ENCODE measurements at places on chromosomes 6 and 20.

DNA sequence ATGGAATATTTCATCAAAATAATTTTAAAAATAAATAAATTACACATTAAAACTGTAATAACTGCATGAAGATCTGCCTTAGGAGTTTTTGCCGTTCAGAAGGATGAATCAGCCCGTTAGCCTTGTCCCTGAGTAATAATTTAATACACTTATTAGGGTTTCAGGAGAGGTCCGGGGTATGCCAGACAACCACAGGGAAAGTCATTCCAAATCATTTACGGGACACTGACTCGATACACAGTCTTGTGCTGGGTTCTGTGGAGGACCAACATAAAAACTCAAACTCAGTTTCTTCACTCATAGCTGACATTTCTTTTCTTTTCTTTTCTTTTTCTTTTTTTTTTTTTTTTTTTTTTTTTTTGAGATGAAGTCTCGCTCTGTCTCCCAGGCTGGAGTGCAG, 735 bp upstream of the LY6G6F start:
- no peak for DNase-seq

DNA sequence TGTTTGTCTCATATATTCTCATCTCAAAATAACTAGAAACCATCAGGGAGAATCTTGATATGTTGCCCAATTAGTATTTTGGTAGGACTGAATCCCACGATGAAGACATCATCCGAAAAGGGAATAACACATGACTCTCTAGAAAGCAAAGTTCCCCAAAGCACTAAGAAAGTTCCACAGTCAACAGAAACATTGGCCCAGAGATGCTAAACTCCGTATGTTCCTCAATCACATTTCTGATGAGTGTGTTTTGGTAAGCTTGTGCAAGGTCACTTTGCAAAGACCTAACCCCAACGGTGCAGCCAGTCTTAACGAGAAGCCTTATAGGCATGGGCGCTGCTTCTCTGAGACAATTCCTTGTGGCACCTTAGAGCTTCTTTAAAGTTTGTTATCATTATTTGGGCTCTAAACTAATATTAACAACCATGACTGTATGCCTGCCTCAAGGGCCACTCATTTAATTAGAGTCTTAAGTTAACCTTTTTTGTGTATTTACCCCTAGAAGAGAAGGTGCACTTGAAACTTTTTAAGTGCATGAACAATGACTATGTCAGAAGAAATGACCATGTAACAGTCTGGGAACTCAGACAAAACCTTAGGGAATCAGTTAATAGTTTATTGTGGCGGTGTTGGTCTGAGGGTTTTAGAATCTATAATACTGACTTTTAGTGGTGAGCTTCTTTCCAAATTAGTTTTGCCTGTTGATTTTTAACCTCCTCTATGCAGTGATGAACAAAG, 202.0 kb upstream of the RAB32 start:
- no peak for DNase-seq

GRCh38 chr6:135832166-135832565, 19.3 kb upstream of the PDE7B start:
- no peak for DNase-seq

DNA sequence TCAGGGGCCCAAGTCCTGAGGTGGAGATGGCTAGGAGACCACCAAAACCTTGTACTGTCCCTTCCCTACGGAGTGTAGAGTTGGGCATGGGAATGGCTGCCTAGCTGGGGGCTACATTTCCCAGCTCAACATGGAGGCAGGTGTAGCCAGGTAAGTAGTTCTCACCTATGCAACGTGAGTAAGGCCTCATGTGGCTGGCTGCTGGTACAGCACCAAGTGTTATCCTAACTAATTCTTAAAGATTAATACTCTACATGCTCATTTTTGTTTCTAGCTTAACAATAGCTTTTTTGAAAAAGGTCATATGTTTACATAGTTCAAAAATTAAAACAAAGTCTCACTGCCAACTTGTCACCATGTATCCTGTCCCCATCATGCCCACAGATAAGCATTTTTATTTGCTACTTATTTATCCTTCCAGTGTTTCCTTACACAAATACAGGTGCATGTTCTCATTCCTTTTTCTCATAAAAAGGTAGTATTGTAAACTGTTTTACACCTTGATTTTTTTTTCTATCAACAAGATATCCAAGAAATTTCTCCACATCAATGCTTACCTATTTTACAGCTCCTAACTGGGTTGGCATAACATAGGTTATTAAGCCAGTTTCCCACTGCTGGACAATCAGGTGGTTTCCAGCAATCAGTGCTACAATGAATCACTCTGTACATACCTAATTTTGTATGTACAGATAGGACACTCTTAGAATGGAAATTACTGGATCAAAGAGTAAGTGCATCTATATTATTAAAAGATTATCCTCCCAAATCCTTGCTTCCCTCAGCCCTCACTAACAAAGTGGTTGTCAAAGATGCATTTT, 25.5 kb downstream of the ABHD12 start:
- DNase-seq: no peak

GRCh38 chr20:23116311-23117089, 30.4 kb upstream of the CD93 start:
- no peak for DNase-seq

GRCh38 chr20:19867074-19867473, 109.0 kb downstream of the RIN2 start:
- DNase-seq: no peak

GRCh38 chr6:104505838-104506237, 353.9 kb downstream of the HACE1 start:
- no peak for DNase-seq

DNA sequence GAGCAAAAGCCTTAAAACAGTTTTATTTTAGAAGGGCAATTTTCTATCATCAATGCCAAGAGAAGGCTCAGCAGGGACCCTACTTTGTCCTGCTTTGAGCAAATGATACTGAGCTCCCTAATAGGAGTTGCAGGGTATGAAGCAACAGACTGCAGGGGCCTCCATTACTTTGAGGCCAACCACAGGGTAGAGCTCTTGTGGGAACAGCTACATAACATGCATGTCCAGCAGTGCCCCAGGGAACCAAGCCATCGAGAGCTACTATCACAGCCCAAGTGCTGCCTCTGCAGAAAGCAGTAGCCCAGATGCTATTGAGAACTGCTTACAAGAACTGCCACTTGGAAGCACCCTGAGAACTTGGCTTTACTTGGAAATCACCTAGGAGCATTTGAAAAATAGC, 222.1 kb downstream of the LAMA2 start:
- DNase-seq: no peak

GRCh38 chr6:84811351-84811750, 47.0 kb upstream of the TBX18 start:
- no peak for DNase-seq

GRCh38 chr20:37377346-37378081, 31.6 kb downstream of the SRC start:
- DNase-seq: no peak

- DNase-seq: peak; percentile 38
Observed at GRCh38 chr20:22339091-22339881, 245.1 kb downstream of the FOXA2 start.

All from thymus (tissue), 14 donors.